Natural killer cell treated with Interleukin-12 subunit alpha and Interleukin-12 subunit beta and Interleukin-15 and Interleukin-18, amount 100 ng/mL, for 72 hours (primary cell): ENCODE measurements at places on chromosomes 3 and 15.

DNA sequence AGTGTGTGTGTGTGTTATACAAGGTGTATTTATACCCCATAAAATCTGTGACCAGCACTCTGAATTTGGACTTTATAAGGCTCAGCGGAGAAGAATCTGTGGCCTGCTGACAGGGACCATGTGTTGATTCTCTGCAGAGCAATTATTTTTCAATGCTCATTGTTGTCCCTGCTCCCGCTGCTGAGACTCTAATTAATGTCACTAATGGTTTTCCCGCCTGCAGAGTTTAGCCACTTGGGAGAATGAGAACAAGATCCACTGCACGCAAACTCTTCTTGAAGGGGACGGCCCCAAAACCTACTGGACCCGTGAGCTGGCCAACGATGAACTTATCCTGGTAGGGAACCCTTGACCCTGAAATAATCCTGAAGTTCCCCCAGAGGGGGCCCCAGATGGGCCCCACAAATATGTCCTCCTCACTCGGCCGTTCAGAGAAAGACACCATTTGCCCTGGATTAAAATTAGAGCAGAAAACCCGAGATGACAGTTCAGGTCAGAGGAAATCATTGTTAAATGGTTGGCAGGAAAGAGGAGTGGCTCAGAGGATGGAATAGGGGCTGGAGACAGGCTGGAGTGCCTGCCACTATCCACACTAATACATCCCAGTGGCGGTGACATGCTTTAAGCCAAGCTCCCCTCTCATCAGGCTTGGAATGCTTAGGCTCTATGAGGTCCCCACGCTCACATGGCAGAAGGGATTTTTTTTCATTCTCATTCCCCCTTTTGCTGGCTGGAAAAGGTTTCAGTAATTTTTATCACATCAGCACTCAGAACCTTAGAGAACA lies 3.3 kb downstream of the CRABP1 start:
- DNase-seq, result no peak

DNA sequence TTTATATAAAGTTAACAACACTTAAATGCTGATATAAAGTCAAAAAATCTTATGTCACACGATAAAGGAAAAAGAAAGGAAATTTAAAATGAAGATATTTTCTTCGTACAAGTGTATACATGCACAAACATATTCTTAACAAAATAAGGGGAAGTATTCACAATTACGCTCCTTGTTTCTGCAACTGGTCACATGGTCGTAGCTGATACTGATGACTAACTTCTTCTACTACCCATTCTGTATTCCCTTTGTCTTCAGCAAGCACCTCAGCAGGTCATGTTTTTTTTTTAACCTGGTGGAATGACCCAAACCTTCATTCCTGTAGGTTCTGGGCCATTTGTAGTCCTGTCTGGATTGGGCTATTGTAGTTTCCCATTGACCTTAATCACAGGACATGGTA lies 30.0 kb upstream of the CMTM8 start:
- DNase-seq, result no peak

GRCh38 chr3:132961991-132962390 lies 76.2 kb upstream of the TMEM108 start:
- DNase-seq, result no peak

- no peak for DNase-seq
Observed at GRCh38 chr3:4750306-4750968, 228.8 kb upstream of the BHLHE40 start.

DNA sequence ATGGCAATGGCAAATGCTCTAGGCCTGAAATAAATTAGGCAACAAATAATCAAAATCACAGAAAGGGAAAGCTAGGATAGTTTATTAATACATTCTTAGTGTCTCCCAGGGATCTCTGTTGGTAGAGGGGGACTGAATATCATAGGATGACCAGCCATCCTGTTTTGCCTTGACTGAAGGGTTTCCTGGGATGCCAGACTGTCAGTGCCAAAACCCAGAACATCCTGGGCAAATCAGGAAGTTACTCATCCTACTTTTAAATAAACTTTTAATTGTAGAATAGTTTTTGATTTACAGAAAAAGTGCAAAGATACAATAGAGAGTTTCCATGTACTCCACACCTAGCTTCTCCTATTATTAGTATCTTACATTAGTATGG lies 21.8 kb upstream of the SIAH2 start:
- DNase-seq, result no peak

- no peak for DNase-seq
Observed at GRCh38 chr15:34621675-34622074, 38.2 kb upstream of the GOLGA8B start.

- no peak for DNase-seq
Observed at GRCh38 chr3:22117091-22117490, 366.1 kb upstream of the ZNF385D start.

GRCh38 chr3:107745354-107745753 lies 222.6 kb downstream of the BBX start:
- no peak for DNase-seq

DNA sequence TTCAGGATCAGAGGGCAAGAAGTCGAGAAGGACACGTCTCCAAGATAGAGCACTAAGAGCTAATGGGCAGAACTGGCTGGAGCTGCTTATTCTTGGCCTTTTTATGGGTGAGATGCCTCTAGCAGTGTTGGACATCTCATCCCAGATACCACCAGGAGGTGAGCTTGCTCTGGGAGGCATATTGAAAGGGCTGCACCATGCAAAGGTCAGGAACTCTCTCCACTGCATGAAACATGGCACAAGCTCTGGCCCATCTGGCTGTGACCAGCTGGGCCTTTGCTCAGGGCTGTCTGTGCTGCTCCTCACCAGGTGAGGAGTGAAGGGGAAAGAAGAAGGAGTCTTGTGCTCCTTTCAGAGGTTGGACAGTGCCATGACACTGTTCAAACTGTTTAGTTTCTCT lies 188.7 kb downstream of the THSD4 start:
- DNase-seq, result no peak

GRCh38 chr3:188524052-188524451 lies 370.1 kb downstream of the LPP start:
- no peak for DNase-seq

GRCh38 chr15:84616235-84616634 lies 15.4 kb downstream of the ZSCAN2 start:
- no peak for DNase-seq
